Activated naive CD4-positive, alpha-beta T cell treated with anti-CD3 and anti-CD28 coated beads for 36 hours (primary cell): ENCODE measurements at places on chromosomes 16 and 17. TPM values are rescaled to one million over a fixed set of nuclear protein-coding genes. Genes with fewer than 3 reads are reported as not detected.

DNA sequence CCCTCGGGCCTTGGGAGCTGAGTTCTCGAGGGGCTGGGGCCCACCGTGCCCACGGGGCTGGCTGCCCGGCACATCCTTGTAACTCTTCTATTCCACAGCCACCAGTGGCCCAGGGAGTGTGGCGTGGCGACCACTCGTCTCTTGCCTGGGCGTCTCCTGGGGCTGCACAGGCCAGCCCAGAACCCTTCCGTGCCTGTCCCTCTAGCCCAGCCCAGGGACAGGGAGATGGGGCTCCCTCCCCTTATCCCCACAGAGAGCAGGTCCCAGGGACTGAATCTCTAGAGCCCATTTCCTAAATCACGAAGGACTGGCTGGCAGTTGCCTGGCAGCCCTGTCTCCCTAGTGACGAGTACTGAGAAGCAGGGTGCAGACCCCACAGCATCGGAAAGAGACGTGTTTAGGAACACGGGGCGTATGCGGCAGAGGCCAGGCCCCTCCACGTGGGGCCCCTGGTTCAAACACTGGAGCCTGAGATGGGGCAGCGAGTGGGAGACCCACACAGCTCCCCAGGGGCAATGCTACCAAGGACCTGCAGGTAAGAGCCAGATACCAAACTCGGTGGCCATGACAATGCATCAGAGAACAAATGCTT is 51.0 kb downstream of the TIMM22 start:
- H3K36me3 ChIP-seq = no peaks in the 10 kb centered on the region
- H3K4me1 ChIP-seq = no peaks in the 10 kb centered on the region
- no peak overlapping the region for H3K4me3 ChIP-seq
- H3K27me3 ChIP-seq = no peaks in the 10 kb centered on the region
- no peak overlapping the region for H3K27ac ChIP-seq
- DNase-seq = no peak

GRCh38 chr16:85393674-85394451 is 219.3 kb upstream of the GSE1 start:
- H3K36me3 ChIP-seq = no peaks in the 10 kb centered on the region
- no peaks in the 10 kb centered on the region for H3K27me3 ChIP-seq
- no peaks in the 10 kb centered on the region for H3K4me1 ChIP-seq
- H3K4me3 ChIP-seq = no peak overlapping the region
- DNase-seq = peak; percentile 68

DNA sequence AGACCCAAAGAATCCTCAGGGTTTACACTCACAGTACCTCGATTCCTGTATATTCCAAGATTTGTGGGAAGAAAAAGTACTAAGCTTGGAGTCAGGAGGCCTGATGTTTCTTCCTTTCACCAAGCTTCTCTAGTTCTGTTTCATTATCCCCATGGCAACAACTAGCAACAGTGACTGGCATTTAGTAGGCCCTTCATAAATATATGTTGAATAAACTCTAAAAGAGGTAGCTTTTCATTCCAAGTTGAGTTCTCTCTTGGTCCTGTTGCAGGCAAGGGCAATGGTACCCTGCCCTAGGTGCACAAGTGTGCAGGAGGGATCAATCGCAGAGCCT is 527 bp upstream of the UBE2Z start:
- DNase-seq = no peak
- no peaks in the 10 kb centered on the region for H3K27me3 ChIP-seq
- H3K4me1 ChIP-seq = peaks cover 38% of the 10 kb centered on the region
- peak overlapping the region; percentile 88 for H3K4me3 ChIP-seq
- peak overlapping the region; percentile 96 for H3K27ac ChIP-seq

DNA sequence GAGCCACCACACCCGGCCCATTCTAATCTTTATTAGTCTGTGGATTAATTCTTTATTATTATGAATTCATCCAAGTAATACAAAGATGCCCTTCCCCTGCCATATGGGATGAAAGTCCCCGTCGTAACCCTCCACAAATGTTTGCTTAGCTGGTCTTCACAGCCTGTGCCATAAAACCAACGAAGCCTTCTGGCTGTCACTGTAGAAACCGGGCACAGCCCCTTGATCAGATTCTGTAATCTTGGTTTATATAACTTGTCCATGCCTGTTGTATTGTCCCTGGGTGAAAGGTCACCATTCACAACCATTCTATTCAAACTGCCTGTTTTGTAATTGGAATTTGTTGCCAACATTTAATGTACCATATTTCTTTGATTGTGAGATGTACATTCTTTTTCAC is 66.5 kb downstream of the ATP2C2 start:
- no peaks in the 10 kb centered on the region for H3K27me3 ChIP-seq
- no peak overlapping the region for H3K27ac ChIP-seq
- no peaks in the 10 kb centered on the region for H3K4me1 ChIP-seq

RPS15A gene
- 2,476 TPM for total RNA-seq

PMP22 gene
- 0.12 TPM for total RNA-seq

IKZF3 gene
- total RNA-seq = 34.2 TPM

PRSS8 gene
- not detected for total RNA-seq
